ENCODE measurements at places on chromosomes 2 and 18.

DNA sequence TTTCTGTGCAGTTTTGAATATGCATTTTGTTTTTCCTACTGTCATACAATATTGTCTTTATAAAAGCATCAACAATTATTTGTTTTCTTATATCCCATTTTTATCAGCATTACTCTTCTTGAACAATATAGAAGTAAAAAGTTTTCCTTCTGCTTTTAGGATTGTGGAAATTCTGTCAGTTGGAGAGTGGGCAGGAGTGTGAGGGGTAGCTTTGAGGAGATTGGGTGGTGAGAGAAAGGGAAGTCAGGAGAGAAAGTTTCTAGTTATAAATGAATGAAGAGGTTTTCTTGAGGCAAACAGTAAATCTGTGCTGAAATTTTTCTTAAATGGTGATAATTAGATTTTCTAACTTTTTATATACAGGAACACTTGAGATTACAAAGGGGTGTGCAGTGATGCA is 151.7 kb upstream of the NOSTRIN start:
- no peak for DNase-seq

DNA sequence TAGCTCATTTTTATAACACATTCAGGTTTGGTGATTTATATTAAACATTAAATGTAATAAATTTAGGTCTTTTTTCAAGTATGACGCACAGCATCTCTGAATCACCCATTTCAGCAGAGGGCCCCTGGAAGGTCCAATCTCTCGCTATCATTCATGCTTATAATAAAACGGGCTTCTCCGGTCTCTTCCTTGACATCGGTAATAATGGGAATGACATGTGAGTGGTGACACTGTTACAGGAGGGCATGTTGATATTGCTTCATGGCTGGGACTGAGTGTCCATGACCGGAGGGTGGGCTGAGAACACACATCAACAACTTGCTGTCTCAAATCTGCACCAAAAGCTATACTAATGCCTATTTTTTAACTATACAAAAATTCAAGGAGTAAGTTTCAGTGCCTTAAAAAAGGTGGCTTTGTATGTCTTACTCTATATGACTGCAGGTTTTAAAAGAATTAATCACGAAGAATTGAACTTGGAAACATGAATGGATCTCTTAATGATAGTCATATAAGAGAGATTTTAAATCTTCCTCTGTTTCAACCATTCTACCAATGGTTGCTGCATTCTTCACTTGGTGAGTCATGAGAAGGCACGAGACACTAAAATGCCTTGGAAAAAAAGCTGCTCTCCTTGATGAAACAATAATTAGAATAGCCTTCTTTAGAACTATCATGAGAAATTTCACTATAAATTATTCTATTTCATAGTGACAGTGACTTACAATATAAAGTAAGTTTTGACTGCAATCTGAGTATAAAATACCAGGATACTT is 101.9 kb upstream of the NRP2 start:
- no peak for DNase-seq

DNA sequence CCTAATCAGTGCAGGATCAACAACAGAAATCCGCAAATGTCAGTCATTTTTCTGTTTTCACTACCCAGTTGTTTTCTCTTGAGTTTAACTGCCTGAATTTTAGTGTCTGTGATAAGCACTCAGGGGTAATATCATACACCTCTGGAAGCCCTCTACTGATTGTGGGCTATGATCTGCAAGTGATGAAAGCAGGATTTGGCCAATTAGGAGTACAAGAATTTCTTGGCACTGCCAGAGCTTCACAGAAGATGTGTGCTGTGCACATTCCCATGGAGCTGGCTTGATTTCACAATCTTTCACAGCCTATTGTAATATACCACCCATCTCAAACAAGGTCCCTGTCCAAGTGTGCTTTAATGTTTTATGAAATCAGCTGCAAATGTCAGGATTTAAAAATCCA is 27.3 kb upstream of the TDRD15 start:
- no peak for DNase-seq

DNA sequence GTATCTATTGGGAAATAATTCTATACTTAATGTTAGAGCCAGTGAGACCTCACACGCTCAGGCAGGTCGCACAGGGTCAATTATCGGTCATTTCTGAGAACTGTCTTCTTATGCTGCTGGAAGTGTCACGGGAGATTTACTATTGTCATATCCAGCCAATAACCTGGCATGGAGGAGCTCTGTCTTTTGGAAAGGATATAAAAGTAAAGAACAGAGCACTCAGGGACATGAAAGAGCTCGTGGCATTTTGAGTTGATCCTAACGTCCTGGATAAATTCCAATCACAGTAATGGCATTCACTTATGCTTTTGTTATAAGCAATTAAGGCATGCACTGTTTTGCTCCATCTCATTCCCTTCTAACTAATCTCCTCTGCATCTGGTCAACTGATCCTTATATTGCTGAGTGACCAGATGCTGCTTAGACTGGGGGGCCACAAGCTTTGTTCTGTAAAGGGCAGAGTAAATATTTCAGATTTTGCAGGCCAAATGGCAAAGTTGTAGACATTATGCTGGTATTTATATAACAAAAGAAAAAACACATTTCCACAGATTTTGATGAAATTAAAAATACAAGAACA is 453.5 kb upstream of the SMIM21 start:
- DNase-seq = no peak
